ENCODE measurements at places on chromosomes 3 and 15. TPM values are rescaled to one million over a fixed set of nuclear protein-coding genes. Genes with fewer than 3 reads are reported as not detected.

DNA sequence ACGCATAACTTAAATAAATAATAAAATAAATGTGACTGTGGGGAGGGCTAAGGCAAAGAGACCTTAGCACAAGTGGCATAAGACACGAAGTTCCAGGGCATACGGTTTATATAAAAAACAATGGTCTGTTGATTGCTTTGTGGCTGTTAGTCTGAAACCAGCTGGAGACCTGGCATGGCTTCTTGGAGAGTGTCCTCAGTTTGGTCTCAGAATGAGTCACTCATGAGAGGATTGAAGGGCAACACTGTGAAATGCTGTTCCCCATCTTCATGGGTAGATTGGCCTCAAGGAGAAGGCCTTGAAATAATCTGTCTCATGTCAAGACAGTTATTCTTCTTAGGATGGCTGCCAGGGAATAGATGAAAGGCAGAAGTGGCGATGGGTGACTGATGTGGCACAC lies 62.2 kb downstream of the SOX2 start:
- no peaks in the 10 kb centered on the region for H3K36me3 ChIP-seq
- no peak overlapping the region for H3K4me3 ChIP-seq
- no peaks in the 10 kb centered on the region for H3K27me3 ChIP-seq
- no peak overlapping the region for H3K27ac ChIP-seq

- no peaks in the 10 kb centered on the region for H3K27me3 ChIP-seq
- no peaks in the 10 kb centered on the region for H3K36me3 ChIP-seq
- no peak overlapping the region for H3K27ac ChIP-seq
- no peak overlapping the region for H3K4me3 ChIP-seq
Measured at GRCh38 chr15:38058596-38059075, 124.2 kb downstream of the TMCO5A start.

- no peak overlapping the region for H3K27ac ChIP-seq
- no peak for DNase-seq
- H3K4me1 ChIP-seq = no peaks in the 10 kb centered on the region
- no peaks in the 10 kb centered on the region for H3K27me3 ChIP-seq
- no peak overlapping the region for H3K4me3 ChIP-seq
Measured at GRCh38 chr3:146139586-146140110, 21.3 kb downstream of the PLOD2 start.

DNA sequence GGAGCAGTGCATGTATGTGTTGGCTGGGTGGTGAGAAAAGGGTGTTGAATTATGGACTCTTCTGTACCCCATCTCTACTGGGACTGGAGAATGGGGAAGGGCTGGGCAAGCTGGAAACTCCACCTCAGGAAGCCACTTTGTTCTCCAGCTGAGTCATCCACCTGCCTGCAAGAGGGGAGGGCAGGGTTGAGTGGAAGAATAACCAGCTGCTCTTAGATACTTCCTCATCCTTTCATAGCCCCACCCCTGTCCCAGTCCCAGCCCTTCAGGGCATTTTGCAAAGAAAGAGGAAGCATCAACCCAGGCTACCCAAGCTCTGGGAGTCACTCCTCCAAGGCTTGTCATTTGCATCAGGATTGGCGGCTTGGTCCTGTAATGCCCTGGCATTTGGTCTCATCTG lies 33.1 kb downstream of the RAB11A start:
- no peaks in the 10 kb centered on the region for H3K27me3 ChIP-seq
- H3K36me3 ChIP-seq = peaks cover 1% of the 10 kb centered on the region
- DNase-seq = no peak
- H3K4me1 ChIP-seq = peaks cover 20% of the 10 kb centered on the region
- H3K4me3 ChIP-seq = no peak overlapping the region

- no peak overlapping the region for H3K27ac ChIP-seq
- H3K4me1 ChIP-seq = no peaks in the 10 kb centered on the region
- DNase-seq = peak; percentile 57
- H3K36me3 ChIP-seq = no peaks in the 10 kb centered on the region
Measured at GRCh38 chr15:31200735-31201151, 99.2 kb upstream of the TRPM1 start.

DNA sequence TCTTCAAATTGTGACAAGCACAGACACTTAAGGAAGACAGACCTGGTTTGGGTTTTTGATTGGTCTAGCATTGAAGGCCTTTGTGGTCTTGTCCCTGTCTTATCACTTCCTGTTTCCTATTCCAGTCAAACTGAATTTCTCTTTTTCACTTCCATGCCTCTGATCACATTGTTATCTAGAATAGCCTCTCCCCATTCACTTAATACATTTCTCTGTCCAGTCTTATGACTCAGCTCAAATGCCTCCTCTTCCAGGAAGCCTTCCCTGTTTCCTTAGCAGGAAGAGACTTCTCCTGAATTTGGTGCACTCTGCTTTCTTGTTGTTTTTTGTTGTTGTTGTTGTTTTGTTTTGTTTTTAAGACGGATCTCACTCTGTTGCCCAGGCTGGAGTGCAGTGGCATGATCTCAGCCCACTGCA lies 45.5 kb downstream of the LIMD1 start:
- H3K4me3 ChIP-seq = no peak overlapping the region
- no peaks in the 10 kb centered on the region for H3K4me1 ChIP-seq
- no peaks in the 10 kb centered on the region for H3K27me3 ChIP-seq
- H3K27ac ChIP-seq = peak overlapping the region; percentile 61

DNA sequence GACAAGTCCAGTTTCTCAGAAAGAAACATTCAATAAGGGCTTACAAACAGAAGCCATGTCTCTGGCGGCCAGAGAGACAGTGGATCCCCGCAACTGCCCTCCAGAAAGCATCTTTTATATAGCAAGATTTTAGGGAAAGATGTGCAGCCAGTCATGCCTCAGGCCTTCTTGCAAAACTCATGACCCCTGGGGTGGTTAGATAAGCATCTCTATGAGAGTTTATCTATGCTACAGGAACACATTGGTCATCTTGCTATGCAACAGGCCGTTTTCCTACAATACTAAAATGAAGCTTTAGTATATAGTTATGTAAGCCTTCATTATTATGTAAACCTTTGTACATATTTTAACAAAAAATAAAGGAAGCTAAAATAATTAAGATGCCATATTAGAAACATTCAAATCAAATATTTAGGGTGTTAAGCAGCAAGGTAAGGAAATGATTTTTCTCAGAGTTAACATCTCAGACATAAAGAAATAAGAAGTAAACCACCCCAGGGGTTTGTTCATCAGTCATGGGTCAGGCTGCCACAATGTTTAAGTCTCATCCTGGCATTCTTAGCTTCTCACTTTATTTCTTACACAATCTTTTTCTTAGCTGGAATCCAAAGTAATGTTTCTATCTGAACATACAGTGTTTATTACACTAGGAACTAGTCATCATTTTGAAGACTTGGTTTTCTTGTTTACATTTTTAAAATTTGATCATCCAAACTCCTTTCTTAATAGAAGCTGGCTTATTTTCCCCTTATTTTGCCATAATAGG lies 6.3 kb upstream of the FSIP1 start:
- no peaks in the 10 kb centered on the region for H3K36me3 ChIP-seq
- H3K4me1 ChIP-seq = no peaks in the 10 kb centered on the region
- no peak overlapping the region for H3K4me3 ChIP-seq
- DNase-seq = no peak

DNA sequence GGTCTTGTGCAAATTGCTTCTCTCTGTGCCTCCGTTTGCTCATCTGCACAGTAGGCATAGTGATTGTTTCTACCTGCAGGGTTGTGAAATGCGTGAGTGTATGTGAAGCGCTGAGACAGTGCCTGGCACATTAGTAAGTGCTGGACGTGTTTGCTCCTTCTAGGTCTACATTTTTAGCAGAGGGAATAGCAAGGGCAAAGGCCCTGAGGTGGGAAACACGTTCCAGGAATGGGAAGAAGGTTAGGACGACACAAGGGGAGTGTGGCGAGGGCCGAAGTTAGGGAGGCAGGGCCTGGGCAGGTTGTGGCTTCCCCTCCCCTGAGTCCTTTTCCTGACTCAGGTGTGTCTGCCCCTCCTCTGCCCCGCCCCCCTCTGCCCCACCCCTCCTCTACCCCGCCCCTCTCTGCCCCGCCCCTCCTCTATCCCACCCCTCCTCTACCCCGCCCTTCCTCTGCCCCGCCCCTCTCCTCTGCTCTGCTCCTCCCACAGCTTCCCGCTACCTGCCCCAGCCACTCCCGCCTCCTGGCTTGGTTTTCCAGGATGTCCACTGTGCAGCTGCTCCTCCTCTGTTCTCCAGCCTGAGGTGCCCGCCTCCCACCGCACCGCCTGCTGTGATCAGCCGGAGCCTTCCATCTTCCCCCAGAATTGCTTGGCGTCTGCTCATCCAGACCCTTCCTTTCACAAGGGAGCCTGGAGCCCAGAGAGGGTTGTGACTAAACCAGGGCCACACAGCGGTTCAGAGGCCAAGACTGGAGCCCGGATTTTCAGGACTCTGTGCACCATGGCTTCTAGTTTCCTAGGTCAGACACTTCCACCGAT lies 31.1 kb upstream of the SMAD6 start:
- no peaks in the 10 kb centered on the region for H3K4me1 ChIP-seq
- H3K4me3 ChIP-seq = no peak overlapping the region
- H3K36me3 ChIP-seq = no peaks in the 10 kb centered on the region

DNA sequence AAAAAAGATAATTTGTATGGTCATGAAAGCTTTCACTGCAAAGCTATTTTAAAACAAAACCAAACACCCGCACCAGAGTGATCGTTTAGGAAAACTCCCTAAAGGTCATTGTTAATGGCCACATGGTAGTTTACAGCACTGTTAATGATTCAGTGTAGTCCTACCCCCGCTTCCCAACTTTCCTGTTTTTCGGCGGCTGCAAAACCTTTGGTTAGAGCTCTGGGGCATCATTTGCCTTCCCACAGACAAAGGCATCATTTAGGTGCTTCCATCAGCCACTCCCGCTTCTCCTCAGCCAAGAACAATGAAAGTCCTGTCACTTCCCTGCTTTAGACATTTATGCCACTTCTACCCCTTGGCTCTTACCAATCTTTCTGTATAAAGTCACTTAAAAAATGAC lies 10.6 kb downstream of the MELTF start:
- H3K36me3 ChIP-seq = no peaks in the 10 kb centered on the region
- H3K4me3 ChIP-seq = no peak overlapping the region
- no peaks in the 10 kb centered on the region for H3K4me1 ChIP-seq
- no peak for DNase-seq
- no peaks in the 10 kb centered on the region for H3K27me3 ChIP-seq
- H3K27ac ChIP-seq = no peak overlapping the region

DNA sequence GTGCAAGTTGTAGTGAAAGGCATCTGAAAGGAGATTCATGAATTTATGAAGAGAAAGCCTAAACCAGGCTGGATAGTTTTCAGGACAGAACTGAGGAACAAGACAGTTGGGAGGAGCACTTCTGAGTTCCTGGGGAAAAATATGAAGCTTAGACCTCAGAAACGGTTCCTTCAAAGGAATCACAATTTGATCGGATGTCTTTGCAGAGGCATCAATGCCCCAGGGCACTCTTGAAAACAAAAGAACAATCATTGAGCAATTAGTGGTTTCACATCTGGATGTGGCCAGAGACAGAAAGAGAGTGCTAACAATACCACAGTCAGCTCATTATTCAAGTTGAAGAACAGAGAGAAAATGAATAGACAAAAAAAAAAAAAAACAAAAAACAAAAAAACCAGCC lies 86.2 kb downstream of the KLF13 start:
- no peaks in the 10 kb centered on the region for H3K4me1 ChIP-seq
- H3K4me3 ChIP-seq = no peak overlapping the region
- no peaks in the 10 kb centered on the region for H3K27me3 ChIP-seq
- no peaks in the 10 kb centered on the region for H3K36me3 ChIP-seq

DNA sequence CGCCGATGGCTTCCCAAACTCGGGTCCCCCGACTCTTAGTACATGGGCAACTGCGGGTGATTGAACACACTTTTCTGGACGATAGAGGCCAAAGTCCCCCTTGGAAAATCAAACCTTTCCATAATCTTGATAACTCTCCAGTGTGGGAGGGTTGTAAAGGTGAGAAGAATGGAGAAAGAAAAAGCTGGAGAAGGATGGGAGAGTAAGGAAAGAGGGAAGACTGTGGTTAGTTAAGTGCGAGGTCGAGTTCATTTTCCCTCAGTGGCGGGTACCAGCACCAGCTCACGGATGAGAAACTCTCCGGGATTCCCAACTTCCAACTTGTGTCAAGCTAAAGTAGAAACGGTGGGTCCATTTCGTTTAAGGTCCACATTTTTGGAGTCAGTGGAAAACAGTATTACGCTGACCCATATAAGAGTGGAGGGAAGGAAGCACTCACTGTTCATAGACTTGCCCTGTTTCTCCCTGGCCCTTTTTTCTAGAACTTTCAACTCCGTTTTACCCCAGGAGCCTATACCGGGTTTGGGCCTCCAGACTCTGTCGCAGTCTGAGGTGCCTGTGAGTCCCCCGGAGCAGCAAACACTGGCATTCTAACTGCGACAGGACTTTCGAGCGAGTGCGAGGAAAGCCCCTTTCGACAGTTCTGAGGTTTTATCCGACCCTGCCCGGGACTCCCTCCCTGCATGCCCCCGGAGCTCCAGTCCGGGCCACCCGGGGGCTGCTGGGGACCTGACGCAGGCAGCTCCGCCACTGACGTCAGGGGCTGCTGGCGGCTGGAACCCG lies 14.8 kb downstream of the ZIC1 start:
- H3K36me3 ChIP-seq = no peaks in the 10 kb centered on the region
- H3K27ac ChIP-seq = no peak overlapping the region
- DNase-seq = no peak
- H3K4me3 ChIP-seq = no peak overlapping the region
- peaks cover 93% of the 10 kb centered on the region for H3K27me3 ChIP-seq

DNA sequence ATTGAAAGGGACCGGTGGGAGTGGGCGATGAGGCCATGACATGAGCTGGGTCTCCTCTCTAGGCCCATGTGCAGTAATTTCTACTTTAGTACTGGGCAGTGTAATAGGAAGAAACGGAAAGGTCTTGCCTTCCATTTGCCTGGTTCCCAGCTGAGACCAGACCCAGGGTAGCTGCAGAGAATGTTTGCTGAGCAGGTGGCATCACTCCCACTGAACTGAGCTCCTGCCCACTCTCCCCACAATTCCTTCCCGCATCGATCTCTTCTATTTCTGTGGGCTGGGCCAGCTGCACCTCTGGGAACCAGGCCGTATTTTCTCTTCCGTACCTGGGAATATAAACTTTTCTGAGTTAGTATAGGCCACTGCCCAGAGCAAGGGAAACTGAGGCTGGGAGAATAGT lies 15.8 kb downstream of the ESYT3 start:
- no peak for DNase-seq
- H3K27me3 ChIP-seq = no peaks in the 10 kb centered on the region
- H3K36me3 ChIP-seq = no peaks in the 10 kb centered on the region
- no peak overlapping the region for H3K4me3 ChIP-seq
- no peak overlapping the region for H3K27ac ChIP-seq
- H3K4me1 ChIP-seq = no peaks in the 10 kb centered on the region

DNA sequence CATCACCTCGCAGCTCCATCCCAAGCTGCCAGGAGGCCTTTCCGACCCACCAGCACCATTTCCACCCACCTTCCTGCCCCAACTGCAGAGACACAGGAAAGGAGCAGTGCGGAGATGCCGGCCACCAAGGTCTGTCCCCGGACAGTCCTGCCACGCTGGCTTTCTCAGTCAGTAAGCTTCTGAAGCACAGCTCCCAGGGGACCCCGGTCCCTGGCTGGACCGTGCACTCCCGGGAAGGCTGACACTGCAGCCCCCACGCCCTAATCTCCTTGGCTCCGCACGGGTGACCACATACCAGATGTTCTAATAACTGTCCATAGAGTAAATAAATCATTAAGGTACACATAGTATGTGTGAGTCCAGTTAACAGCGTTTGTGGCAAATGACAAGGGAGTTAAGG lies 73.5 kb downstream of the VGLL4 start:
- peak overlapping the region; percentile 97 for H3K27ac ChIP-seq
- H3K4me3 ChIP-seq = no peak overlapping the region
- no peaks in the 10 kb centered on the region for H3K36me3 ChIP-seq
- H3K27me3 ChIP-seq = no peaks in the 10 kb centered on the region
- no peak for DNase-seq

Gene GPR160
- 2.4 TPM for total RNA-seq

Gene C3orf22
- not detected for total RNA-seq

Gene ZPLD1
- not detected for total RNA-seq

Gene STAB1
- total RNA-seq = 167 TPM

Gene LRRC31
- total RNA-seq = not detected

Gene ROBO2
- 4.4 TPM for total RNA-seq

Gene GP5
- total RNA-seq = not detected

Gene GPR176
- total RNA-seq = 4.6 TPM

Gene SCN11A
- total RNA-seq = 0.87 TPM

Gene MIX23
- total RNA-seq = 19.2 TPM
